Hematopoietic multipotent progenitor cell treated with erythropoietin and hydrocortisone succinate and interleukin-3 and kit ligand, for 4 days (in vitro differentiated cells): ENCODE measurements at places on chromosomes 6 and 20.

DNA sequence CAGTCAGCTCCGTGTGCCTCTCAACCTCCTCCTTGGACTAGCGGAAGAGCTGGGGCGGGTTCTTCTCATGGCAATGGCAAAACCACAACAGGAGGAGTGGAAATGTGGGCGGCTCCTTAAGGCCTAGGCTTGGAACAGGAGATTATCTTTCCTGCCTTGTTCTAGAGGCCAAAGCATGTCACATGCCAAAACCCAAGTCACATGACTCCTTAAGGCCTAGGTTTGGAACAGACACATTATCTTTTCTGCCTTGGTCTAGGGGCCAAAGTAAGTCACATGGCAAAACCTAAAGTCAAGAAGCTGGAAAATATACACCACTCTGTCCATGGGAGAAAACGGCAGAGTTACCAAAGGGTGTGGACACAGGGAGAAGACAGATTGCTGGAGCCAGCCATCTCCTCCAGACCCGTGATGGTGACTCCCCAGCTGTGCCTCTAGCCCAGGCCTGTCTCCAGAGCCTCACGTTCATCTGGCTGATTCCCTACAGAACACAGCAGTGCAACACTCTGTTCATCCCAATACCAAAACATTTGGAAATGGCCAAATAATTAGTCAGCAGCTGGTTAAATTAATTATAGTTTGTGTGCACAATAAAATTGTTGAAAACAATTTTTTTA is 34.2 kb downstream of the ANKRD60 start:
- DNase-seq: peak; percentile 54

DNA sequence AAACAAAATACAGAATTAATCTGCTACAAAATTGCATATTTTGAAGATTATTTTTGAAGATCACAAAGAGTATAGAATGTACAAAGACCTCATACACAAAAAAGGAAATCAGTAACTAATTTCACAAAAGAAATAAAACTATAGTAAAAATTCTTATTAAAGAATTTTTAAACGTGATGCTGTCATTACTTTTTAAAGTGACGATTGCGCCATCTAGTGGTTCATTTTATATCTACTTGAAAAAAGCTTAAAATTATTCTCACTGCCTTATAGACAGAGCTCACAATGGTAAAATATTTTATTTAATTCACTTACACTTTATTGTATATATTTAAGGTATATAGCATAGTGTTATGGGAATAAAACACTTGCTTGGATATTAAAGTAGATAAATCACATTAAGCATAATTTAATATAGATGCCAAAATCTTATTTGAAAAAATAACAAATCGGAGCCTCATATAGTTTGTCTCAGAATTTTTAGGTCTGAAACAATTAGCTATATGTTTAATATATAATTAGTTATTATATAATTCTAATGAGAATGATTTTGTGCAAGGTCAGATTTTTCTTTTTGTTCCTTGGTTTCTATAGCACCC is 128.8 kb downstream of the PHF3 start:
- peak; percentile 77 for DNase-seq

DNA sequence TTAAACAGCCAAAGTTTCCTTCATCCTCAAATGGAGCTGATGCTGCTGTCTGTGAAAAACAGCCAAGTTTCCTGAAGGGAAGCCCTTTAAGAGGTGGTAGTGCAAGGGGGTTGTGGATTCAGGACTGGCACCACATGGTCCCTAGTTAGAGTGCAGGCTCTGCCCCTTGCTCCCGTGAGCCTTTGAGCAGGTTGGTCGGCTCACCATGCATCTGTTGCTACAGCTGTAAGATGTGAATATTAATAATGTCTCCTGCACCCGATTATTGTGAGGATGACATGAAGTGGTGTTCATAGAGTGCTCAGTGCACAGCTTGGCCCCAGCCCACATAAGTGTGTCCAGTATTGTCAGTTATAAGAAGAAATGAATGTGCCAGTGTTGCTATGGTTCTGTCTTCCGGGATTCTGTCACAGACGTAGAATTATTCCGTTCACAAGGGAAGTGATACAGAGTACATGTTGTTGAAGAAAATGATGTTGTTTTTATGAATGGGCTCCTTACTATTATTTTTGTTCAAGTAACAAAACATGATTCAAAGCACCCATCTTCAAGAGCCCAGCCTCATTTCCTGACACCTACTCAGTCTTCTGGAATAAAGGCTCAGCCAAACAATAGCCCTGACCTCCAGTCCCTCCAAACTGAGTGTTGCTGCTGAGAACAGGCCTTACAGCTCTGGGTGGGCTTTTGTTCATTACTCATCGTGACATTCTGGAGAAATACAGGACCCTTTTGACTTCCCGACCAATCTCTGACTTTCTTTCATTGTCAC is 2.9 kb upstream of the PKIG start:
- DNase-seq: no peak

DNA sequence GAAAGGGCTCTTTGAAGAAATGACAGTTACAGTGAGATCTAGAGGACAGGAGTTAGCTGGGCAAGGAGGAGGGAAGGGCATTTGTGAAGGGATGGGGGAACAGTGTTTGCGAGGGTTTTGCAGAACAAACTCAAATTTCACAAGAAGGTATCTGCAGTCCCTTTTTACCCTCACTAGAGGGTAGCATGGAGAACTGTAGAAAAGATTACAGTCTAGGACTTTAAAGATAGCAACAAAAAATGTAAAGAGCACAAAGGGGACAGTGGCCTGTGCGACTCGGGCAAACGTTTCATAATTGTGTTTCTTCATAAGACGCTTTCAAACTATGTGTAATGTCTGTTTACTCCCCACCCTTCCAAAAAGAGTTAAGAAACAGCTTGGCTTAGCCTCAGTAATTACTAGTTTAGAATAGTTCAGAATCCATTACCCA is 21.2 kb upstream of the ASXL1 start:
- DNase-seq: peak; percentile 86

DNA sequence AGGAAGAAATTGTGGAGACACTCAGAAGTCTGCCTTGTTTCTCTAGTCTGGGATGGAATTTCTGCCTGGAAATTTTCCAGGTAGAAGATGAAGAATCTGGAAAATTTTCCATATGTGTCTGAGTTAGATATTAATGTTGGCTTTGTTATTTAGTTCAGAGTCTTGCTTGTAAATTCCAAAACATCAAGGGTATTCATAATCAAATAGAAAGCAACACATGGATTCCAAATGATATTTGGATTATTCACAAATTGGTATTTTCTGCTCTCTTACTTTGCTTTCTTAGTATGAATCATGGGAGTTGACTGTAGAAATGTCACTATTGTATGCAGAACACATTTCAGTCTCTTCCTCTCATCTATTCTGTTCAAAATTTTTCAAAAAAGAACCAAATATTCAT is 116.0 kb downstream of the GRIK2 start:
- DNase-seq: no peak

DNA sequence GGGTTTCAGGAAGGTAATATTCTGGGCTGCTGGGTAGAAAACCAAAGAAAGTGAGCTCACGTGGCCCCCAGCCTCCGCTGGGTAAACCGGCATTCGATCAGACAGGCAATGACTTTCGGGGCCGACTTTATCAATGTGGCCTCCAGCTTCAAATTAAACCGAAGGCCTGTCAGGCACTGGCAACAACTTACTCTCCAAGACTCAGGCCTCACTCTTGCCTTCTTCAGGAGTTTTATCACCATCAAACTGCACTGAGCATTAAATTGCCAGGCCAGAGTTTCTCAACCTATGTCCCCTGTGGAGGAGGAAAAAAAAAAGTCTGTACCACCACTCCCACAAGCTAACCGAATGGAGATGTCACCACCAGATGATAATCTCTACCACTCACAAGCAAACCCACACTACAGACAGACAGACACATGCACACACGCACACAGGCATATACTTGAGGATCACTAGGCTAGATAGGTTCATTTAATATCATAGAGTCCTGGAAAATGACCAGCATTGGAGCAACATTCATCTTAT is 1.1 kb upstream of the MBOAT1 start:
- DNase-seq: peak; percentile 91

DNA sequence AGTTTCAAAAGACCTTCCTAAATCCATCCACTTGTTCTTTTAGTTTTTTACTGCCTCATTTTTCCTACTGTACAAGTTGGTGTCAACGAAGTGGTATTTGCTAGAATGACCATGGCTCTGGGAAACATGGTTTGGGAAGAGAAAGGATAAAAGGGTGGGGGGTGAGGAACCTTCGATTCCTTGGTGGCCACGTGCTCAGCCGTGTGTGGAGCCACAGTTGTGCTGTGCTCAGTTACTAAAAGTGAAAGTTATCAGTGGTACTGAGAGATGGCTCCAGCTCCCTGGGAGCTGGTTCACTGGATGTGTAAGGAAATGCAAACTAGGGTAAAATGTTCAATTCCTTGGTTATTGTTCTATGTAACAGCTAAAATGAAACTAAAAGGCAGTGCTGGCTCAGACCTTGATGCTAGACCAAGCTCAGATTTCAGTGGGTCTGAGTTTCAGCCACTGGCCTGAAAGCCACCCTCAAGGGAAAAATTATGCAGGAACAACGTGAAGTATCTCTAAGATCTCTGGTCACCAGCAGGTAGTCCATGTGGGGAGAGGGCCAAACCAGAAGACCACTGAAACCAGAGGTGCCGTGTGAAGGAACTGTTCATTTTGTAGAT is 7.4 kb upstream of the SLC22A2 start:
- DNase-seq: no peak

- peak; percentile 96 for DNase-seq
Observed at GRCh38 chr6:37051138-37052026, 45.9 kb downstream of the FGD2 start.

- no peak for DNase-seq
Observed at GRCh38 chr6:156828280-156828703, 51.1 kb downstream of the ARID1B start.

GRCh38 chr6:31763619-31763940 is 1.1 kb downstream of the SAPCD1 start:
- no peak for DNase-seq

DNA sequence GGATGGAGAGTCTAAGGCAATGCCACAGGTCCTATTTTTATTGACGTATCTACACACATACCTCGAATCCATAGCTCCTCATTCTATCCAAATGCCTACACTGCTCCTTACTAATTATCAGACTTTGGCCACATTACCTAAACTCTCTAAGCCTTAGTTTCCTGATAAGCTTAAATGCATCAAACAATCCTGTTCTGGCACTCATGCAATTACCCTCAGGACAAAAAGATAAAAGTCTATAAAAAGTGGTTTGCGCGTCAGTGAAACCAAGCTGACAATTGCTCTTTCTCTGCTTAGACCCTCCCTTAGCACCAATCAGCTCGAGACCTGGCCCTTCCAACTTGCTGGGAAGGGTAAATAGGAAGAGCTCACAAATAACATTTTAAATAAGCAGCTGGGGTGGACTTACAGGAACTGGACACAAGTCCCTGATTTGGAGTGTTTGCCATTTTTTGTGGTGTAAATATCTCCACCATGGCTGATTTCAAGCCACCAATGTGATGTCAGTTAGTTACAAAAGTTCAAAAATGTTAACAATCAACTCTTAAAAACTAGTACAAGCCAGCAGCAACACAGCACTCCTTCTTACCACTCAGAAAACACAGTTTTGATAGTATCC is 7.2 kb upstream of the PLEKHG1 start:
- no peak for DNase-seq

- no peak for DNase-seq
Observed at GRCh38 chr6:1385129-1386037, 4.0 kb upstream of the FOXF2 start.

- DNase-seq: peak; percentile 81
Observed at GRCh38 chr6:142942805-142943227, 2.2 kb downstream of the HIVEP2 start.

GRCh38 chr20:17870086-17870740 is 98.4 kb downstream of the SNX5 start:
- no peak for DNase-seq

DNA sequence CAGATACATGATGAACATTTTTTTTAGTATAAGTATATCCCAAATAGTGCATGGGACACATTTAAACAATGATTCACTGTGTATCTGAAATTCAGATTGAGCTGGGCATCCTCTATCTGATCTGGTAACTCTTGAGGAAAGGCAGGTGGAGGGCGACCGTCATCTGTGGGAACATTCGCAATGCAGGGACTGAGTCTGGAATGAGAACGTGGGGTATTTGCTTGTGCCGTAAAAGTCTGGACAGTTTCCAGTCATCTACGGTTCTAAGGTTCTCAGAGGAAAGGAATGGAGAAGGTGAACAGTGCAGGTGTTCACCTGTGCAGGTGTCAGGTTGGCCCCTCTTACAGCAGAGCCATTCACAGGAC is 22.6 kb downstream of the CTCFL start:
- no peak for DNase-seq

GRCh38 chr6:107750176-107750797 is 73.8 kb downstream of the SCML4 start:
- DNase-seq: no peak

DNA sequence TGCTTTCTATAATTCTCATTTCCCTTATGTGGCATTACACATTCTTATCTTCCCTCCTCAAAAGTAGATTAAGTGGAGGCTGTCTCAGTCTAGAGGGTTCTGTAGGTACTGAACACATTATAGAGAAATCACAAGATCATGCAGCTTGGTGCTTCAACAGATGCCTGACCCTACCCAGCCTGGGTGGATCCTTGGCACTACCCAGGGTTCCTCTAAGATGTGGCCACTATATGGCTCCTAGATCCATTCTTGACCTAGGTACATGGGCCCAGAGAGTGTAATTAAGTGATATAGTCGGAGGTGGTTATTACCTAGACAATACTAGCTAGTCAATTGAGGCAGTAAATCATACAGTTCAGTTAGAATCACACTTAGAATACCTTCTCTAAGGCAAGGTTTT is 213.9 kb downstream of the AKAP7 start:
- no peak for DNase-seq

DNA sequence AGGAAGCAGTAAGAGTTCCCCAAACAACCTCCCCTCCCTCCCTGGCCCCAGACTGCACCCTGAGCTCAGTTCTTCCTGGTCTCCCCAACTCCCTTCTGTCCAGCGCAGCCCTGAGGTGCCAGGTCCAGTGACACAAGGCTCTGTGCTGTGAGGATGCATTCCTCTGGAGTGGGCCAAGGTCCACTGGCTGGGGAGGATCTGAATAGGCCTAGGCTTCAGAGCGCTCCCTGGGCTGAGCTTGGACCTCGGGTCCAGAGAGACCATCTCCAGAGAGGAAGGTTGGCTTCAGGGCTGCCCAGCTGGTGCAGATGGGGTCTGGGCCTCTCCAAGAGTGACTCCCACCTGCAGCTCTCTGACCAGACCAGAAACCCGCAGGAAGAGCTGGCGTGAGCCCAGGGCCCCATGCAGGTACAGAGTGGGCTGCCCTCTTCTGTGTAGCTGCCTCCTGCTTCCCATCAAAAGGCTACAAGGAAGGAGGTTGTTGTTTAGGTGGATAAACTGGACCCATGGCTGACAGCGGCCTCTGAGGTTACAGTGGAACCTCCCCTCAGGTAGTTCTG is 52.3 kb upstream of the MLN start:
- no peak for DNase-seq

- no peak for DNase-seq
Observed at GRCh38 chr6:168873278-168874190, 380.1 kb downstream of the THBS2 start.

DNA sequence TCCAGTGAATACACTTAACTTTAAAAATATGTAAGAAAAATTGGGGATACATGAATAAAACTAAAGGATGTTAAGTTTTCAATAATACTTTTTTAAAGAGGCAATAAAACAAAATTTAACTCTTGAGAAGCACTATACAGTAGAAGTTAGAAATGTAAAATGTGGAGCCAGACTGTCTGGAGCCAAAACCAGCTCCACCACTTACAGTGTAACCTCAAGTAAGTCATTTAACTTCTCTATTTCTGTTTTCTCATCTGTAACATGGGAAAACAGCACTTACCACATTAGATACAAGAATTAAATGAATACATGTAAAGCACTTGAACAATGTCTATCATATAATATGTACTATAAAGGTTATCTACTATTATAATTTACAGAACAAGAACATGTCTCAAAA is 6.7 kb downstream of the ATG5 start:
- peak; percentile 31 for DNase-seq

GRCh38 chr20:16801919-16802651 is 53.9 kb downstream of the OTOR start:
- peak; percentile 73 for DNase-seq
